ENCODE measurements at places on chromosomes 16 and 17. TPM values are rescaled to one million over a fixed set of nuclear protein-coding genes. Genes with fewer than 3 reads are reported as not detected.

DNA sequence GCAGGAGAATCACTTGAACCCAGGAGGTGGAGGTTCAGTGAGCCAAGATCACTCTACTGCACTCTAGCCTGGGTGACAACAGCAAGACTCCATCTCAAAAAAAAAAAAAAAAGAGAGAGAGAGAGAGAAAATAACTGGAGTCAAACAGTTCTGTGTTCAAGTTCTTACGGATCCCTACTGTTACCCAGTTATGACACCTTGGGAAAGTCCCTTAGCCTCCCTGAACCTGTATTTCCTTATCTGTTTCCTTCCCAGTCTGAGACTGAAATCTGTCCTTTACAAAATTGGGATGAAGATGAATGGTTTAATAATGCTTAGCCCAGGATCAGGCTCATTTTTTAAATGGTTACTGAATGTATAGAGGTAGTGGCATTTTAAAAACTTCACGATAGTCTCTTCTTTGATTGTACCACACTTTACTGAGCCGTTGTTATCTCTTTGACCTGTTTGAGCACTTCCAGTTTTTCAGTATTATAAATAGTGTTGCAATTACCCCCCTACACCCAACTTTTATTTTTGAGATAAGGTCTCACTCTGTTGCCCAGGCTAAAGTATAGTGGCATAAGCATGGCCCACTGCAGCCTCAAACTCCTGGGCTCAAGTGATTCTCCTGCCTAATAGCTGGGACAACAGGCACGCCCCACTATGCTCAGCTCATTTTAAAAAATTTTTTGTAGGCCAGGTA lies 17.1 kb downstream of the ZNF768 start:
- DNase-seq = no peak

DNA sequence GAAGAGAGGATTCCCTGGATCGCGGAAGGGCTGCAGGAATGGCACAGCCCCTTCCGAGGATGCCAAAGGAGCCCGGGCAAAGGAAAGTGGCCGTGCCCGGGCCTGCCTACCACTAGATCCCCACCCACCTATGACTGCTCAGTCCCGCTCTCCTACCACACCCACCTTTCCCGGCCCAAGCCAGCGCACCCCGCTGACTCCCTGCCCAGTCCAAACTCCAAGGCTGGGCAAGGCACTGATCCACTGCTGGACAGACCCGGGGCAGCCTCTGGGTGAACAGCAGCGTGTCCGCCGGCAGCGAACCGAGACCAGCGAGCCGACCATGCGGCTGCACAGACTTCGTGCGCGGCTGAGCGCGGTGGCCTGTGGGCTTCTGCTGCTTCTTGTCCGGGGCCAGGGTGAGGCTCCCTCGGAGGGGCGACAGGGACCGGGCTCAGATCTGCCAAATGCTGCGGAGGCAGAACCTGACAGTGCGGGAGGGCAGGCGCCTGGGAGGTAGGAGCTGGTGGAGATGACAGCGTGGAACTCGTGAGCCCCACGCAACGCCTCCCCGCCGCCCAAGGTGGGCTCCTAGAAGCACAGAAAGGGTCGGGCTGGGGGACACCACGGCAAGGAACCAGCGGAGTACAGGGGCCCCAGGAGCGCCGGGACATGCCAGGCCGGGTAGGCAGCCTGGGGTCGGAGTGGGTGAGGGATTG lies at the start of gene CES2:
Gene CES2 (plus strand): TSS at position 203 of the 698 bp plus-strand sequence. CDS start 120 bp downstream, at position 323.
- DNase-seq = peak; percentile 93

- DNase-seq = no peak
These were observed 27.8 kb downstream of the SOCS7 start for GRCh38 chr17:38379448-38379847.

- DNase-seq = peak; percentile 73
These were observed 50.4 kb downstream of the OR1D5 start for GRCh38 chr17:3012926-3013581.

- no peak for DNase-seq
These were observed 43.5 kb upstream of the BCAR1 start for GRCh38 chr16:75294773-75295459.

DNA sequence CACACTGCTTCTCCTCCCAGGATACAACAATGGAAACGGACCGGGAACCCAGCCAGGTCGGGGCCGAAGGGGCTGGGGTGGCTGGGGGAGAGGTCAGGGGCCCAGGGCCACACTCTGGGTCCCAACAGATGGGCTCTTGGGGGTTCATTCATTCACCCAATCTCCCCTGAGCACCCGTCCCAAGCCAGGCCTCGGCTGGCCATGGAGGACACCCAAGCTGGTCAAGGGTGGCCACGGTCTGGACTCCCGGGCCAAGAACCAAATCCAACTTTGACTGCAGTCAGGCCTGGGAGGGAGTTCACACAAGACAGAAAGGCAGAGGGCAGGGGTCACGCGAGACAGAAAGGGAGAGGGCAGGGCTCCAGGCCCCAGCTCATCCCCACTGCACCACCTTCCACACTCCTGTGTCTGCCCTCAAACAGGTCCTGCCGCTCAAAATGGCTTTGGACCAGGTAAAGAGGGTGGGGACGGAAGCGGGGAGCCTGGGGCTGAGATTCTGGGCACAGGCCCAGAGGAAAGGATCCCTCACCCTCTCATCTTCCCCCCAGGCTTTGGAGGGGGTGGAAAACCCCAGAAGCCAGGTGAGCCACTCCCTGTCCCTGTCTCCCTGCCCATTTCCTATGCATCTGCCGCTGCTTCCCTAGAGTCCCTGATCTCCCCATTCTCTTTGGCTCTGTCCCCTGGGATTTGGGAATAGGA lies 12.3 kb upstream of the PKMYT1 start:
- DNase-seq = no peak

GRCh38 chr17:59669411-59669810 lies 37.8 kb downstream of the PTRH2 start:
- no peak for DNase-seq

- DNase-seq = no peak
These were observed 9.5 kb downstream of the ALOX15 start for GRCh38 chr17:4631836-4632580.

GRCh38 chr17:27552276-27552732 lies 78.7 kb upstream of the LGALS9 start:
- DNase-seq = no peak

Gene SOST
- not detected for total RNA-seq

Gene INCA1
- 1.8 TPM for total RNA-seq

Data from mucosa of descending colon (tissue), 3 donors.